Hindlimb muscle (tissue), 1 donor: ENCODE measurements at places on chromosomes 4 and X. TPM values are rescaled to one million over a fixed set of nuclear protein-coding genes. Genes with fewer than 3 reads are reported as not detected.

GRCh38 chr4:94605241-94605805, 152.4 kb upstream of the BMPR1B start:
- no peak for DNase-seq

GRCh38 chr4:1726146-1726934, 5.0 kb downstream of the TACC3 start:
- peak; percentile 88 for DNase-seq

- no peak for DNase-seq
Measured at GRCh38 chr4:4225915-4226605, 669 bp downstream of the OTOP1 start.

Gene FOXR2
- not detected for polyA plus RNA-seq

DNA sequence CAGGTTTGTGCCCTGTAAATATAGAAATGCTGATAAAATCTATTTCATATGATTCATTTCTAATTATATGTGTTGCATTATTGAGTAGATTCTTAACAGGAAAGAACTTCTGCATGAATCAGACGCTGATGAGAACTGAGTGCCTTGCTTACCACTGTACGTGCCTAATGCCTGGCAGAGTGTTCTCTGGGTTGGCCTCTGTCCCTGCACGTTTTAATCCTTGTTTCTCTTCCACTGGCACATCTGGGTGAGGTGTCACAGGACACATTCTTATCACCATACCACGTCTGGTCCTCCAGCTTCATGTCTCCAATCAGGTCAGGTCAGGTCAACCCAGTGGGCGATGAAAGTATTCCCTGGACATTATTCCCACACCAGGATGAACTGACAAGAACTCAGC, 53.6 kb downstream of the KLF3 start:
- DNase-seq, result no peak

- DNase-seq, result no peak
Measured at GRCh38 chrX:41076742-41077141, 8.5 kb upstream of the USP9X start.
